ENCODE measurements at places on chromosomes 13 and 19.
A peak's percentile ranks its signal among the peaks of the same experiment; 100 is the strongest.

GRCh38 chr19:13956365-13956744, 4.0 kb downstream of the DCAF15 start:
- DNase-seq, result no peak

- no peak for DNase-seq
Observed at GRCh38 chr19:5948752-5949564, 29.0 kb downstream of the RANBP3 start.

DNA sequence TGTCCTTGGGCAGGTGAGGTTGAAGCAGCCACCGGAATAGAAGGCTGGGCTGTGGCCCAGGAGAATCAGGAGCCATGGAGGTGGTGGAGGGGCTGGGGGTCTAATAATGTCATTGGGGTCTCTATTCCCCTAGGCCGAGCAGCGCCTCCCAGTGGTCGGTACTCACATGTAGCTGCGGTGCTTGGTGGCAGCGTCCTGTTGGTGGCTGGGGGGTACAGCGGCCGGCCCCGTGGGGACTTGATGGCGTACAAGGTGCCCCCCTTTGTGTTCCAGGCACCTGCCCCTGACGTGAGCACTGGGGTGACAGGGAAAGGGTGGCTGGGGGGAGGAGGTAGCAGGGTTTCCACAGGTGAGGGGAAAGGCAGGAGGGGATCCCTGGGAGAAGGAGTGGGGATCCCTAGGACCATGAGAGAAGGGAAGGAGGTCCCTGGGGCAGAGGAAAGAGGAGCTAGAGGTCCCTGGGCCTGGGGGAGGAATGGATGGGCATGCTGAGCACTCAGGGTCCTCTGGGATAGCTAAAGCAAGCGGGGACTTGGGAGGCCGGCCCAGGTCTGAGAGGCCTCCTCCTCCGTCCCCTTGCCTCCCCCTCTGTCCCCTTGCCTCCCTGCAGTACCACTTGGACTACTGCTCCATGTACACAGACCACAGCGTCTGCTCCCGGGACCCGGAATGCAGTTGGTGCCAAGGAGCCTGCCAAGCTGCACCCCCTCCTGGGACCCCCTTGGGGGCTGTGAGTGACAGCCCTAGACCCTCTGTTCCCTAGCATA, 18.1 kb downstream of the MEGF8 start:
- DNase-seq, result peak; percentile 69

DNA sequence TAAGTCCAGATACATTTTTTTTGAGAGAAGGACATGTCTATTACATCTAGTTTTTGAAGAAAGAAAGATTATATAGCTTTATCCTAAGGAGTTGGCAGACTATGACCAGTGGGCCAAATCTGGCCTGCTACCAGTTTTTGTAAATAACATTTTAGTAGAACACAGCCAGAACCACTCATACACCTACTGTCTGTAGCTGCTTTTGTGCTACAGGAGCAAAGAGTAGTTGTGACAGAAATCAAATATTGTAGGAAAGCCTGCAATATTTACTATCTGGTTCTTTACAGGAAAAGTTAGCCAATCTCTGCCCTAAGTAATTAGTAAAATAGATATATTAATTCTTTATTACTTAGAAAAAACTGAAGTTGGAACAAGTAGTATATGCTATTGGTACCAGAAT, 17.2 kb downstream of the TDRD3 start:
- no peak for DNase-seq

DNA sequence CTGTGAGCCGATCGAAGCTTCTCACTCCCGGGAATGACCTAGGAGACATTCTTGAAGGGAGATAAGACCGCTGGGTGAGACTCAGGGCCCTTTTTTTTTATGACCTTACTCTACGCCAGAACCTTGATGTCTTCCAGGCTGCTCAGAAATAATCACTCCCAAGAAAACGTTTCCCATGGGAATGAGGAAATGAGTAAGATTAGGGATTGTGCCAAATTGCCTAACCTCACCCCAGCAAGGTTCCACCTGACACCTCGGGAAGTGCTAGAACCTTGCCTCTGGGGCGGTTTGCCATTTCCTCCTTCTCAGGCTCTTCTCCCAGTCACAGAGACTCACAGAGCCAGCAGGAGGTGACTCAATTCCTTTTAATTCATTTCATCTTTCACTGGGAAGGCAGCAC, 2.3 kb downstream of the SLC46A3 start:
- no peak for DNase-seq

- DNase-seq, result no peak
Observed at GRCh38 chr19:5037936-5038335, 69.0 kb downstream of the KDM4B start.

DNA sequence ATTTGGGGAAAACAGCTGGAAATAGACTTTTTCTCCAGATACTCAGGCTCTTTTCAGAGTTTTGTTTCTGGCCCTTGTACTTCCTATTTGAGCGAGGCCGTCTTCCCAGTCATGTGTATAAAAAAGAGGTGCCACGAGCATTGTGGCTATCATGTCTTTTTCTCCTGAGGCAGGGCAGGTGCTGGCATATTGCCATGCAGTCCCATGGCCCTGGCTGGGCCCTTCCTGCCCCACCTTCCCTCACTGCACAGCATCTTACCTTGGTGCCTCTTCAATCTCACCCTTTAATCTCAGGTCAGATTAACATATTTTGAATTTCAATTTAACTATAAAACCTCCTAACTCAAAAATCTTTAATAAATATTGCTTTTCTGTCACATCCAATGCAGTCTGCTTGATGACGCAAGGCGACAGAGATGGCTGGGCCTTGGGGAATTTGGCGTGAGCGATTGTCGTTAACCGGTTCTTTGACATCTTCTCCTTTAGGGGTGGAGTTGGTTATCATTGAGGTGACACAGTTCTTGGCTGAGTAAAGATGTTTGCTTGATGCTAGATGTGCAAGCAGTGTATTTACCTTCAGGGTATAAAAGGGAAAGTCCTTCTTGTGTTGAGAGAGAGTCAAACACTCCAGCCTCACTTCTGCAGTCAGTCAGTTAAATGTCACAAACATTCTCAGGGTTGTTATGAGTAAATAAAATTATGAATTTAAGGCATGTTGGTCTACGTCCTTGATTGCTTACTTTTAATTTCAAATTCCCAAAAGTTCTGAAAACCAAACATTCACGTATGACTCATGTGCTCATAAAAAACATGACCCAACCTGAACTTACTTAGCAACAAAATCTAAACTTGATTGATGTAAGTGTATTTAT, 289.9 kb downstream of the MYO16 start:
- DNase-seq, result no peak

DNA sequence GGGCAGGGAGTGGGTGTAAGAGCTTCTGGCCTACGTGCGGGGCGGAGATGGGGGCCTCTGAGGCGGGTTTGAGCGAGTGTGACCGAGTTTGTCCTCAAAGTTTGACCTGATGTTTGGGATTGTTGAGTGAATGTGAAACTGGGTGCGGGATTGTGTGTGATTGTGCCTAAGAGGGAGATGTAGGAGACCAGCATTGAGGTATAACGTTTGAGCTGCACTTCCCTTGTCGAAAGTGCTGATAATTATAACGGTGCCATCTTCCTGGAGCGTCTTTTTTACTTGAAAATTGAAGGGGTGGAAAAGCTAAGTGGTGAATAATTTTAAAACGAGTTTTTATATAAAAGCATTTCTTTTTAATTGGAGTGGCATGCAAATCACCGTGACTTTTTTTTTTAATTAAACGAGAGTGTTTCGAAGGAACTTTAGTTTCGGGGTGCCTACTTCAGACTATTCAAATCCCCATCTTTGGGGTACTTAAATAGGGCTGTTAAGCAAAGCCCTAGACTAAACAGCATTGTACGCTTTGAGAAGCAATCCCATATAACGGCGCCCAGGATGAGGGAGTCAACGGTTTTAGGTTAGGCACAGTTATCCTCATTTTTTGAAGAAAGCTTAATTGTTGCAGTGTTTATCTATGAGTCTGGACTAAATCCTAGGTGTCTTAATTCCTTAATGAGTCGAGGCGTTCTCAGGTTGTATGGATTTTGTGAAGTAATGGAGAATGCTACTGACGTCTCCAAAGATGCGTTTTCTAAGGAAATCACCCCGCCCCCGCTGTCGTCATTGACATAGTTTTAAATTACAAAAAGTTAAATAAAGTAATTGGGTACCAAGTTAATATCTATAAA, 594 bp downstream of the ZNF146 start:
- no peak for DNase-seq

GRCh38 chr13:85543144-85543543, 256.1 kb downstream of the SLITRK6 start:
- no peak for DNase-seq

DNA sequence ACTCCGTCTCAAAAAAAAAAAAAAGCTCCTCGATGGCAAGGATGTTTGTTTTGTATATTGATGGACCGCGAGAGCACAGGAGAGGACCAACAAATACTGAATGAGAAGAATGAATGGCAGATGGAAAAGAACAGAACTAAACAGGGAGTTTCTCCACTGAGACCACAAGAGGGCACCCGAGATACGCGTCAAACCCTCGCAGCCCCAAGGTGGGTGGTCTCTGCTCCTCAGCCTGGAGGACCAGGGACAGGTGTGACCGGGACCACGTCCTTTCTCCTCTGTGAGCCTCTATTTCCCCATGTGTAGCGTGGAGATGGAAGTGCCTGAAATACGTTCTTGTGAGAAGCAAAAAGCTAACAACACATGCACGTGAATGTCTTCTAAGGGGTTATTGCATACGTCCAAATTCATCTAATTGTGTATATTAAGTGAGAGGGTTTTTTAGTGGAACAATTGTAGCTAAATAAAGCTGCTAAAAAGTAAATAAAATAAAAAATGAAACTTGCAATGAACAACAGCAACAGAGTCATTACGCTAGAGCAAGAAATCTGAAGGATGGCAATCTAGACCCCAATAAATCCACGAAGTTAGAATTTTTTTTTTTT, 8.3 kb upstream of the CDC42EP5 start:
- DNase-seq, result no peak

DNA sequence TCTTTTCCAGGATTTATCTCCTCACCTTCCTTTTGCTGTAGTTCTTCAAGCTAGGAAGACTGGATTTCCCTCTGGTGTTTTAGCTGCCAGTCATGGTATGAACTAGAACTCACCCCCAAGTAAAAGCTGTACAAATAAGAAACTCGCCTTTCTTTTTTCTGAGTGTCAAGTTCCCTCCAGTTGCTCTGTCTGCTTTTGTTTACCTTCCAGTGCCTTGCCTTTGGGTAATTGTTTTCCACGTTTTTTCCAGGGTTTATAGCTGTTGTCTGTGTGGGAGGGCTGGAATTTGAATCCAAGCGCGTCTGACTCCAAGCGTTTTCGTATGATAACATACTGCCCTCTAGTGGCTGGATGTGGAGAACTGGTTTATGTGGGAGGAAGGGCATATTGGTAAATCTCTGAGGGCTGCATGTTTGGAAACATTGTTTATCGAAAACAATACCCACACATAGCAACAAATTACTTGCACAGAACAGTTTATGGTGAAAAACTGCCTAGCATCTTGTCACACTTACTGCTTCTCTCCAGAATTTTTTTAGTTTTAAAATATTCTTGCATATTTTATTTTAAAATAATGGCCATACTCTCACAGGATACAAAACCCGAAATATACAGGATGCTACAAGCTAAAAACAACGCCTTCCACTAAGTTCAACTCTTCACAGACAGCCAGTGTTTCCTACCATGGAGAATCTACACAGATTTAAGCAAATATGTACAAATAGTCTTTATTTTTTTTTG, 19.2 kb downstream of the RCN3 start:
- DNase-seq, result no peak

GRCh38 chr19:55640043-55640576, 692 bp upstream of the ZNF580 start:
- DNase-seq, result peak; percentile 78

- DNase-seq, result no peak
Observed at GRCh38 chr19:16400911-16401591, 70.7 kb downstream of the EPS15L1 start.

GRCh38 chr13:60397704-60398378, 821 bp downstream of the TDRD3 start:
- peak; percentile 56 for DNase-seq

- no peak for DNase-seq
Observed at GRCh38 chr13:38819053-38819452, 132.2 kb downstream of the FREM2 start.

GRCh38 chr13:51999510-51999911, 11.7 kb downstream of the ATP7B start:
- DNase-seq, result peak; percentile 39

DNA sequence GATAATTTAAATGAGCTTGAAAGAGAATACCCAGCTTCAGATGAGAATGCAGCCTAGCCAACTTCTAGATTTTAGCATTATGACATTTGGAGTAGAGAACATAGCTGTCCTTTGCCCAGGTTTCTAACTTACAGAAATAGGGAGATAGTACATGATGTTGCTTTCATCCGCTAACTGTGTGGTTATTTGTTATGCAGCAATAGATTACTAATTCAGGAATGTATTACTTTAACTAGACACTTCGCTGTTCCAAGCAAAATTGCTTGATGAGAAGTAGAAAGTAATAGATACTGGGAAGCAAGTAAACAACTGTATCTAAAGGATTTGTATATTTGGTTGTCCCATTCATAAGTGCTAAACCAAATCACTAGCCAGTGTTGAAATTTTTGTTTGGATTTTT, 790.9 kb upstream of the PRR20A start:
- DNase-seq, result no peak

- no peak for DNase-seq
Observed at GRCh38 chr13:98213354-98213753, 36.3 kb upstream of the RNF113B start.

GRCh38 chr13:98004107-98004506, 50.6 kb downstream of the IPO5 start:
- no peak for DNase-seq

DNA sequence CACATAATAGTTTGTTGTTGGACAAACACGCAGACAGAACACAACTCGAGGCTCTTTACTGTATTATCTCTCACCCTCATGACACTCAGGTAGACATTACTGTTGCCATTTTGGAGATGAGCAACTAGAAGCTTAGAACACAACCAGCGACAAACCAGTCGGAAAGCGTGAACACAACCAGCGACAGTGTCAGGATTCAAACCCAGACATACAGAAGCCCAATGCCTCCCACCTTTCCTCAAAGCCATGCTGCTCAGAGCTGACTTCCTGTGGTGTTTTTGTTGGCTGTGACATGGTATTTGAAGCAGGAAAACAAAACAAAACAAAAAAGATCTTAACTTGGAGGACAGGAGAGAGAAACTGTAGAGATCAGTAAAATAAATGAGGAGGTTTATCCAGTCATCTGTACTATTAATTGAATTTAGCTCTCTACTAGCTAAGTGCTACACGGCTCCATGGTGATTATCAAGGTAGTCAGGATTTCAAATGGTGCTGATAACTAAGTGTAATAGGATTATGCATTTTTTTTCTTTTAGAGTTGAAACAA, 92.1 kb downstream of the STARD13 start:
- DNase-seq, result no peak

- no peak for DNase-seq
Observed at GRCh38 chr19:12871681-12872080, 9.6 kb downstream of the DNASE2 start.

DNA sequence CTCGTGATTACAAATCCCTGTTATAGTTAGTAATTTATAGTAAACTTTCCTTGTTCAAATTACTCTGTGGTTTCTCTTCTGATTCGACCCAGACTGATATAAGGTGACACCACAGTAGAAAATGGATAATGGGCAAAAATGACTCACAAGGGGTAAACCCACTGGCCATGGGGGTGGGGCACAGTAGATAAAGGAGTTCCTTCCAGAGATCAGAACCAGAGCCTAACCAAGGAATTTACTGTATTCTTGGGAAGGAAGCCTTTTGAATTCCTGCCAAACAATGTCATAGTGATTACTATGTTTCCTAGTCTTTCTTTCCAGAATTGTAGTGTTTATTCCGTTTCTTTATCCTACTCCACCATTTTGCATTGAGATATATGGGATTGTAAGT, 21.9 kb downstream of the MIR17HG start:
- DNase-seq, result no peak

GRCh38 chr19:39539165-39539517, 820 bp downstream of the EID2 start:
- DNase-seq, result no peak

GRCh38 chr13:52760077-52760476, 20.5 kb upstream of the CNMD start:
- no peak for DNase-seq

Data from upper lobe of left lung (tissue), 6 donors.